Forelimb muscle (tissue), 1 donor: ENCODE measurements at places on chromosomes 12 and 14.

DNA sequence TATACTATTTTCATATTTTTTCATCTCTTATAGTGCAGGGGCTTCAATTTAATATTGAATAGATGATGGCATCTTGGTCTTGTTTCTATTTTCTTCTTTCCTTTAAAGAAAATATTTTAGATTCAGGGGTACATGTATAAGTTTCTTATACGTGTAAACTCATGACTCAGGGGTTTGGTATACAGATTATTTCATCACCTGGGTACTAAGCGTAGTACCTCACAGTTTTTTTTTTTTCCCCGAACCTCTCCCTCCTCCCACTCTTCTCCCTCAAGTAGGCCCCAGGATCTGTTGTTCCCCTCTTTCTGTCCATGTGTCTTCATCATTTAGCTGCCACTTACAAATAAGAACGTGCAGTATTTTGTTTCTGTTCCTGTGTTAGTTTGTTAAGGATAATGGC lies 172.6 kb downstream of the TMTC3 start:
- no peak for DNase-seq

DNA sequence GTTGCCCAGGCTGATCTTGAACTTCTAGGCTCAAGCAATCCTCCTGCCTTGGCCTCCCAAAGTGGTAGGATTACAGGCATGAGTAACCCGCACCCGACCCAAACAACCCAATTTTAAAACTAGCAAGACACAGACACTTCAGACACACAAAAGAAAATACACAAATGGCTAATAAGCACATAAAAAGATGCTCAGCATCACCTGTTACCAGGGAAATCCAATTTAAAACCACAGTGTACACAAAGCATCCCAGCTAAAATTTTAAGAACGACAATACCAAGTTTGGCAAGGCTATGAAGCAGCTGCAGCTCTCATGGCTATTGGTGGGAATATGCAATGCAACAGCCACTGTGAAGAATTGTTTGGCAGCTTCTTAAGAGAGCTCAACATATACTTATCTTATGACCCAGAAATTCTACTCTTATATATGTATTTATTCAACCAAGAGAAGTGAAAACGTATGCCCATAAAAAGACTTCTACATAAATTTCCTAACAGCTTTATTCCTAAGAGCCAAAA lies 42.0 kb downstream of the BDKRB1 start:
- no peak for DNase-seq

GRCh38 chr14:73266317-73266716 lies 29.0 kb downstream of the PAPLN start:
- DNase-seq: no peak

GRCh38 chr12:49345825-49346658 lies 646 bp upstream of the DNAJC22 start:
- no peak for DNase-seq

GRCh38 chr12:51951843-51952722 lies 584 bp downstream of the ACVR1B start:
- no peak for DNase-seq

GRCh38 chr14:101252443-101253214 lies 308.7 kb upstream of the DIO3 start:
- DNase-seq: no peak

GRCh38 chr12:89880690-89881350 lies 172.2 kb upstream of the ATP2B1 start:
- no peak for DNase-seq

DNA sequence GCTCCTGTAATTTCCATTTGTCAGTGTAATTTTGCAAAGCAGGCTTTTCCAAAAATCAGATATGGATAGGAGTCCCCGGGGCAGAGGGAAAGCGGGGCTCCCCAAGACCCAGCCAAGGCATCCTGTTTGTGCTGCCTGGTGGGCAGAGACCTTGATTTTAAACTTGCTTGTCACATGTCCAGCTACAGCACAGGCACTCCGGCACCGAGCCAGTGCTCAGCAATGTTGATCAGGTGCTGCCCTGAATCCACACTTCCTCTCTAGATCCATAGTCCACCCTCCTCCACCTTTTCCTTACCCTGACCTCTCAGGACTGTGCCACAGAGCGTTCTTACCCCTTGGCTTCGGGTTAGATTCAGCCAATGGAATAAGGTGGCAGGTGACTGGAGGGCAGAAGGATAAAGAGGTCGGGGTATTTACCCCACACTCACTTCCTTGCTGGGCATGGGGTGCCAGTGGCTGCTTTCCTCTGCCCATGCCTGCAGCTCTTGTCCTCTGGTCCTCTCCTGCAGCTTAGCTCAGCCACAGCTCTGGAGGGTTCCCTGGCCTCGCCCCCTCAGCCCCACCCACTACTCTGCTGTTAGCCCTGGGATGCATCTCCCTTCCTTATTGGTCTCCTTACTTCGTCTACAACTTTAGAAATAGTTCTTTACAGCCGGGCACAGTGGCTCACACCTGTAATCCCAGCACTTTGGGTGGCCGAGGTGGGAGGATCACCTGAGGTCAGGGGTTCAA lies 80.1 kb downstream of the IRF2BPL start:
- no peak for DNase-seq

- no peak for DNase-seq
Observed at GRCh38 chr12:42299392-42300308, 26.2 kb downstream of the ZCRB1 start.
